ENCODE measurements at places on chromosomes 3 and 15. TPM values are rescaled to one million over a fixed set of nuclear protein-coding genes. Genes with fewer than 3 reads are reported as not detected.

Gene CSPG5
- 0.98 TPM for total RNA-seq

Gene VGLL4
- 48.0 TPM for total RNA-seq

Gene C3orf49
- not detected for total RNA-seq

Gene CFAP161
- total RNA-seq, result not detected

Gene RTP4
- total RNA-seq, result 0.32 TPM

Gene SLC28A1
- total RNA-seq, result not detected

Gene PEX5L
- 0.48 TPM for total RNA-seq

Gene SAMMSON
- total RNA-seq, result 0.98 TPM

Gene FAM107A
- total RNA-seq, result 64.5 TPM

Gene COLQ
- total RNA-seq, result 1.9 TPM

Gene MELTF
- 58.2 TPM for total RNA-seq
